ENCODE measurements at places on chromosomes 5 and 9.

GRCh38 chr5:107957051-107957450 lies 286.3 kb upstream of the EFNA5 start:
- no peak for DNase-seq

GRCh38 chr5:154943527-154943926 lies 2.7 kb downstream of the MRPL22 start:
- no peak for DNase-seq

GRCh38 chr9:138007918-138008841 lies 130.6 kb downstream of the CACNA1B start:
- DNase-seq, result no peak

DNA sequence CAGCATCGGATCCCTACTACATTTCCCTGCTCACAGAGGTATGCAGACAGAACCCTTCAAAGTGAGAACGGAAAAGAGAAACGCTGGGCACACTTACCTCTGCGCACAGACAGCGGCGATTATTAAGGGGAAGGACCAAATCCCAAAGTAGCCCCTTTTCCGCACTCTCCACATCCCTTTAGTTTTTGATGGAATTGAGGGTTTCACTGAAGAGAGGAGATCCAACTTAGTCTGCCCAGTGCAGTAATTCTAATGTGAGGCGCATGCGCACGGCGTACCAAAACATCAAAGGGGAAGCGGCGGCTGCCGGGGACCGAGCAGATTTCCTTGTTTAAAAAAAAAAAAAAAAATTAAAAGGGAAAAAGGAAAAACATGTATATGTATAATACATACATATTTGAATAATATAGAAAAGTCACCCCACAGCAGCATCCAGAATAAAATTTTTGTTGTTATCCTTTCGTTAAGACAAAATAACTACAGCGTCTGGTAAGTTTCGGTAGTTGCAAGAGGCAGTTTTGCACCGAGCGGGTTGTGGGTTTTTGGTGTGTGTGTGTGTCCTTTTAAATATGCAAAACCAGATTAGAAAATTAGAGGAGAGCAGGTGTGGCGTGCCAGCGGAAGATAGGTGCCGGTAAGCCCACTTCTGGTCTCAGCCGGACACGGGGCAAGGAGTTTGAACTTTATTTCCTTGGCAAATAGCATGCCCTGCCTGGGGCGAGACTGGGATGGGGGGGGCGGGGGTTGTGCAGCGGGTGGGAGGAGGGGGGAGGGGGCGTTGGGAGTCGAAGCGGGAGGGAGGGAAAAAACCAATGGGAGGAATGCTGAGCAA lies at the start of gene GABRB2:
TSS of gene GABRB2 (minus strand) at position 256 of the 832 bp plus-strand sequence. CDS start at position 174, 82 bp downstream.
- peak; percentile 36 for DNase-seq

- DNase-seq, result no peak
Observed at GRCh38 chr9:121735793-121736770, 84.6 kb downstream of the DAB2IP start.

DNA sequence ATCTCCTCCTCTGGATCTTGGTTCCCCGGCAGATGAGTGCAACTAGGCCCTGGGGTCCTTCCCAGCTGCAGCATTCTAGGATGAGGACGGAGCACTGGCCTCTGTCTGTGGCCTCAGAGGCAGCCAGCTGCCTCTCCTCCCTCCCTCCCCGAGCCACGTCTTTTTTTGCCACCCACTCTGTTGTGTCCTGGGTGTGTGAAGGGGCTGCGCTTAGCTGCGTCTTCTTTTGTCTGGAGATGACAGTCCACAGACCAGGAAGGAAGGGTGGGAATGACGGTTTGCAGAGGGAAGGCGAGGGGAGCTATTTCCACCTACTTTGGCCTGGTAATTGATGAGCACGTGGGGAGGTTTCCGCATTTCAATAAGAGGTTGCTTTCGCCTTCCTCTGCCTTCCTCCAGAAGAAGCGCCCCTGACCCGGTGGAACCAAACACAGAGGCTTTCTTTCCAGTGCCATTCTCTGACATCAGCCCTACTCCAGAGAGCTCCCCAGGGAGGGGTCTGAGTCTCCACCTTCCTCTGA lies 34.5 kb upstream of the GABRP start:
- DNase-seq, result no peak

DNA sequence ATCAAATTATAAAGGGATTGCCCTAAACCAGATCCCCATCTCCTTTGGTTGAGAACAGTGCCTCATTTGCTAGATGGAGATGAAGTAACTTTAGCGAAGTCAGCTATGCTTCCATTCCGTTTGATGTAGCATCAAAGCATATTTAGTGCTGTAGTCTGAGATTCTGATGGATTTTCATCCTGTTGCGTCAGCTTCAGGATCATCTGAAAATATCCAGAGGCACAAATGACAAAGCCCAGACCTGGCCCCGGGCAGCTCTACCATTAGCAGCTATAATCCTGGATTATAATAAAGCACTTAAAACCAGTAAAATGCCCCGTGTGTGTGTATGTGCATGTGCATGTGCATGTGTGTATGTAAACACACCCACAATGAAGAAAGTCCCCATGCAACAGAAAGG lies 44.7 kb downstream of the ERAP1 start:
- DNase-seq, result no peak

- no peak for DNase-seq
Observed at GRCh38 chr9:134071149-134071548, 3.3 kb upstream of the BRD3 start.

GRCh38 chr5:117869596-117869995 lies 1118.8 kb downstream of the DTWD2 start:
- no peak for DNase-seq

DNA sequence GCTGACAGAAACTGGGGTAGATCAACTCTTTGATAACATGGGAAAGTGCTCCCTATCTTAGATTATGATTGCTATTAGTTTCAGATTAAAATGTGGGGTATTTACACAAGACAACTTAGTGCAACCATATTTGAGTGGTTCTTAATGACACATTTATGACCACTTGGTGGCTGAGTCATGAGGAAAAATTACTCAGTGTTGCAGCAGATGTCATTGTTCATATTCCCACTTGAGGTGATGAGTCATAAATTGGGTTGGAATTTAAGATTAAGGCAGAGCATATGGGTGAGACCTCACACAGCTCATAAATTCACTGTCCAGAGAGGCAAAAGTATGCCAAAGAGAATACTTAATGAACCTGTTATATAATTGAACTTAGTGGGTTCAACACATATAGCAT lies 408.3 kb downstream of the DMRT2 start:
- DNase-seq, result no peak

GRCh38 chr5:38117784-38118479 lies 140.4 kb upstream of the EGFLAM start:
- no peak for DNase-seq

GRCh38 chr9:22374051-22374450 lies 72.6 kb upstream of the DMRTA1 start:
- no peak for DNase-seq

DNA sequence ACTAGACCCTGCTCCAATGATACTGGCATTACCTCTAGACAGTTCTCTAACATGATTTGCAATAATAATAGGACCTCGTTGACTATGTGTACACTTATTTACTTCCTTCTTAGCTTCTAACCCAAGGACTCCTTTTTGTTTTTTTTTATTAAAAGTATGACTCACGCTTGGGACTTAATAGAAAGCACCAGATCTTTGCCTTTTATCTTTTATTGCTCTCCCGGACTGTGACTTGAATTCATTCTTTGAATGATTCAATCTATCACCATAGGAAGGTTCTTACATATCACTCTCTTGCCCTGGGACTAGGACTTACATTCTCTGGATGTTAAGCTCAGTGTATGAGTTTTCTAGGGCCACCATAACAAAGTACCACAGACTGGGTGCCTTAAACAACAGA lies 9.0 kb downstream of the C9 start:
- DNase-seq, result no peak

GRCh38 chr5:109022056-109022455 lies 274.4 kb downstream of the FER start:
- DNase-seq, result no peak

- DNase-seq, result no peak
Observed at GRCh38 chr9:119153402-119153801, 215.8 kb downstream of the BRINP1 start.

DNA sequence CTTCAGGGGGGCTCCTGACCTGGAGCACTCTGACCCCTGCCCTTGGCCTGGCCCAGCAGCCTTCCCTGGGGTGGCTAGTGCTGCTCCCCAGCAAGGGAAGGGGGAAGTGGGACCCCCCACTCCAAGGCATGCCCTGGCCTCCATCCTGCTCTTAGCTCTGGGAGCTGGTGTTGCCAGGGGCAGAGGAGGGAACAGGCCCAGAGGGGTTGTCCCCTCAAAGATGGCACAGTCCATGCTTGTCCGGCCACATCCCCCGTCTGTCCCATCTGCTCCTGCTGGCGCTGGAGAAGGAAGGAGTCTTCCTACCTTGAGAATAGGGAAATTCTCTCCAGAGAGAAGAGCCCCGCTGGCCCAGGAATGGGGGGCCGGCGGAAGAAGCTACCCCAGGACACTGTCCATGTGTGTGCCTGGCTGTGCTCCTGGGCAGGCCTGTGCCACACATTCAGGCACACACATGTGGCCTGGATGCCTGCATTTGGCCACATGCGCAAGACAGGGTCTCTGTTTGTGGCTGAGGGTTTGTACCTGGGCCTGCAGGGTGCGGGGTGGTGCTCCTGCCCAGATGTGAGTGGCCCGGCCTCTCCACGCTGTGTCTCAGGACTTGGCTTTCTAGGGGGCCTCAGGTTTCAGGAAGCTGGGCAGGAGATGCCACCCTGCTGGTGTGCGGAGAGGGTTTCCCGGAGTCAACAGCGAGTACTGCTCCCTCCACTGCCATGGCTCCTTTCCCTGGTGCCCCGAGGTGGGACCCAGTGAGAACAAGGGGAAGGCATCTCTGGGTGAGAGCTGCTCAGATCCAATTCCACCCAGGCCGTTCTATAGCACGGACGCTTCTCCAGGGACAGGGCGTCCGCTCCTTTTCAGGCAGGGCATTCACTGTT lies 247.1 kb downstream of the PBX3 start:
- no peak for DNase-seq

- DNase-seq, result no peak
Observed at GRCh38 chr5:172420235-172420939, 33.9 kb downstream of the SH3PXD2B start.

- no peak for DNase-seq
Observed at GRCh38 chr5:163460562-163461171, at the start of gene HMMR. Gene HMMR, plus strand, starts transcription at chr5:163460632. Its CDS starts 61 bp downstream, at chr5:163460693.

DNA sequence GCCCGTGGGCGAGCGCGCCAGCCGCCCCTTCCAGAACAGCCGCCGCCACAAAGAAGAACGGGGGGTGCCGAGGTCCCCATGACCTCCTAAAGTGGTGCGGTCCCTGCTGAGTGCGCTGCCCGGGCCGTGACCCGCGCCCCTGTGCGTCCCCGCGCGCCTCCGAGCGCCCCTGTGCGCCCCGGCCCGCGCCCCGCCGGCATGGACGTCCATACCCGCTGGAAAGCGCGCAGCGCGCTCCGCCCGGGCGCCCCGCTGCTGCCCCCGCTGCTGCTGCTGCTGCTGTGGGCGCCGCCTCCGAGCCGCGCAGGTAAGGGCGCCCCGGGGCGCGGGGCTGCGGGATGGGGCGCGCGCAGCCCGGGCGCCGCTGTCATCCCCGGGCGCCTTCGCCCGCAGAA lies 384 bp downstream of the COL5A1 start:
- no peak for DNase-seq

- no peak for DNase-seq
Observed at GRCh38 chr9:129121483-129121882, 10.3 kb downstream of the PTPA start.

- no peak for DNase-seq
Observed at GRCh38 chr5:36878392-36879082, 2.0 kb downstream of the NIPBL start.

DNA sequence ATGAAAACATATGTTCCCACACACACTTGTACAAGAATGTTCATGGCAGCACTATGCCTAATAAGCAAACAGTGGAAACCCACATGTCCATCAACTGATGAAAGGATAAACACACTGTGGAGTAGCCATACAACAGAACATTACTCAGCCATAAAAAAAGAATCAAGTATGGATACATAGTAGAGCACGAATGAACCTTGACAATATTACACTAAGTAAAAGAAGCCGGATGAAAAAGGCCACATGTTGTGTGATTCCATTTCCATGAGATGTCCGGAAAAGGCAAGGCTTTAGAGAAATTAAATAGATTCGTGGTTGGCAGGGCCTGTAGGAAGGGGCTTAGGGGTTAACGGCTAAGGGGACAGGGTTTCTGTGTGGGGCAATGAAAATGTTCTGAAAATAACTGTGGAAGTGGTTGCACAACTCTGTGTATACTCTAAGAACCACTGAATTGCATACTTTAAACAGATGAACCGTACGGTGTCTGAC lies 51.4 kb downstream of the COL23A1 start:
- peak; percentile 85 for DNase-seq

DNA sequence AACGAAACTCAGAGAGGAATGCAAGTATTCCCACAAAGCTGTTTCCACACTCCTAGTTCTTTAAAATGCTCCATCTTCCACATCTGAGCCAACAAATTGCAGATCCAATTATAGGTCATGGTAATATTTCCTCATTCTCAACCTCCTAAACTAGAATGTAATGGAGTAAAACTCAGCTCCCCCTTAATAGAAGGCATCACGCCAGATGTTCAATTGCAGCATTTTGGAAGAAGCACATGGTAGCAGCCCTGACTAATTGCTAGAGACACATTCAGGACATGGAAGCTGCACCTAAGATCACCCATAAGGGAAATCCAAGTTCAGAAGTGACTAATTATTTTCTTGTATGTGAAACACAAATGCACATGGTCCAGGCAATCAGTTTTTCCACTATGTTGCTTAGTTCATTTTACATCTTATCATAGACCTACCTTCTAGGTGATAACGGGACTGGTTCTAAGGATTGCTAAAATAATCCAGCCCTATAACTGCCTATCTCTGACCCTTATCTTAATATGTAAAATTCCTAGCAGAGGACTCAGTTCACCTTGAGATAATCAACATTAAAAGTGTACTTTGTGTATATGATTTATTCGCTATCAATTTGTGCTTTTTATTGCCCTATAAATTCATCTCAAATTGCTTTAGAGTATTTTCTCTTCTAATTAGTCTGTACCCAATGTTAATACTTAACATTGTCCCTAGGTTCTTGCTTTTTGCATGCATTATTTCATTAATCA lies 75.1 kb downstream of the GABRB2 start:
- no peak for DNase-seq

DNA sequence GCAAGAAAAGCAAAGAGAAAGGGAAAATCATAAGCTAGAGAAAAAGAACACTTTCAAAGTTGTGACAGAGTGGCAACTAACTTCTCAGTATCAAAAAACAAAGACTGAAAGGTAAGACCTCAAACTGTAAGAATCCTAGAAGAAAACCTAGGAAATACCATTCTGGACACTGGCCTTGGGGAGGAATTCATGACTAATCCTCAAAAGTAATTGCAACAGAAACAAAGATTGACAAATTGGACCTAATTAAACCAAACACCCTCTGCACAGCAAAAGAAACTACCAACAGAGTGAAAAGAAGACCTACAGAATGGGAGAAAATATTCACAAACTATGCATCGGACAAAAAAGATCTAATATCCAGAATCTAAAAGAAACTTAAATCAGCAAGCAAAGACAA lies 79.1 kb downstream of the FEM1C start:
- DNase-seq, result no peak

DNA sequence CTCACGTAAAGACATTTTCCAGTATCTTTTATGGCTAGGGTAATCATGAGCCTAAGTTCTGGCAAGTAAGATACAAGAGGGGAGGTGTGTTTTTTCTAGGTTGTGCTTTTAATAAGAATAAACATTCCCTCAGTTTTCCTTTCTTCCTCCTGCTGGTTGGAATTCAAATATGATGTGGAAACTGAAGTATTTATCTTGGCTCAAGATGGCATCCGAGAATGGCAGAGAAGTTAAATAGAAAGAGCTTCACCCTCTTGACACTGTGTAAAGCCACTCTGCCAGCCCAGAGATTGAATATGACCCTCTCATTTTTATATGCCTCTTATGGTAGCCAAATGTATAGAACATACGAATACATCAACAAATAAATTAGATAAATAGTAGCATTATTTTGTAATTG lies 438.4 kb downstream of the ISL1 start:
- DNase-seq, result no peak
